ENCODE measurements at places on chromosomes 6 and 20.

GRCh38 chr6:21305893-21306332 lies 287.6 kb upstream of the SOX4 start:
- DNase-seq: no peak

DNA sequence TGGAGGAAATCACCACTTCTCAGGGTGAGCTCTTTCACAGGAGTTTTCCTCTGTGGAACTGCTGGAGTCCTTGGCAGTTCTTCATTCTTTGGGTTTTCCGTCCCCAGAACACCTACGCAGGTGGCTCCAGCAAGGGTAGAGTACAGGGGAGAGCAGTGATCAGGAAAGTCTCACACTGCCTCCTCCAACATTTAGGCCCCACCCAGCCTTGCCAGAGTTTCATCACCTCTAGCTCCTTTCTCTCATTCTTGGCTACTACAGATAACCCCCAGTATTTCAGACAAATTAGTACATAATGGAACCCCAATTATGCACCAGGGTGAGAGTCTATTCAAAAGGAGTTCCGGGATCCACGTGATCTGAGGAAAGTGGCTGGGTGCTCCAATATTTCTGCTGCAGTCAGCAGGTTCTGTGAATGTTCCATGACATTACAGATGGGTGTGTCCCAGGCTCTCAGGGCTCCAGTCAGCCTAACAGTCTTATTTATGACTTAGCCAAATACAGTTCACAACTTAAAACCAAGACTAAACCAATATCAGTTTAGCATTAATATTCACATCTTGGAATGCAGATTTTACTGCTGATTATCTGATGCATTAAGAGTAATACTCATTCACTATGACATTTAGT lies 44.6 kb downstream of the GPR63 start:
- no peak for DNase-seq

DNA sequence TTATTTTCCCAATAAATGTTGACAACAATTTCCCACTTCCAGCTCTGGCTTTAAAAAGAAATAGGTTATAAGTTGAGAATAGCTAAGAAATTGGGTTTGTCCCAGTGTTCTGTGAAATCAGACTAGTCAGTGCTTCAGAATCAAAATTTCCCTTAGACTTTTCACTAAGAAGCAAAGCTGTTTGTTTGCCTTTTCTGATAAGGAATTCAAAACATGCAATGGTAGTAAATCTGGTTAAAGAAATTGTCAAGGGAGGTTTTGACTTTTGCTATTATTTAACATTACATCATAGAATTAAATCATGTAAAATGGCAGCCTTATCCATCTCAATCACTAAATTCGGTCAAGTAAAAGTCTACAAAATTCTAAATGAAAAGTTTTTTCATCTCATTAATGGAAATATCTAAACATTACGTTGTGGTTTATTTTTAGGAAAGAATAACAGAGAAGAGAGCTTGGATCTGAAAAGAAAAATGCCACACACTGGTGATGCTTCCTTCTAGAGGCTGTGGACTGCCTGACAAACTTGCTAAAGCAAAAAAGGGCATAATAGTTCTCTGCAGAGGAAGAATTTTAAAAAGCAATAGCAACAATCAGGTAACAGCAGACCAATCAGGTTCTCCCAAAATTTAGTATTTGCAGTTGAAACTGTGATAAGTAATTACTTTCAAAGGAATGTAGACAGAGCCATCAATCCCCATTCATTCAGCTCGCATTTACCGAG lies 36.4 kb downstream of the PLAGL1 start:
- no peak for DNase-seq

DNA sequence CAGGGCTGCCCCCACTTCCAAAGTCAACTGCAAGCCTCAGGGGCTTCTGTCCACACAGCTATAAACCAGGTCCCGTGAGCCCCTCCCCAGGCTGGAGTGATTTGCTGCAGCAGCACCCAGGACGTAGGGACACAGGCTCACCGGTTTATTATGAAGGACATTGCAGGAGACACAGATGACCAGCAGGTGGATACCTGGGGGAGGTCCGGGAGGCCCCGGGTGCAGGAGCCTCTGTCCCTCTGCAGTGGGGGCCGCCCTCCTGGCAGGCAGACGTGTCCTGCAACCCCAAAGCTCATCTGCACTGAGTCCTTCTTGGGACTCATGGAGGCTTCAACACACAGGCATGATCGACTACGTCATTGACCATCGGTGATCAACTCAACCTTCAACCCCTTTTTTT lies 14.5 kb upstream of the NTSR1 start:
- no peak for DNase-seq

DNA sequence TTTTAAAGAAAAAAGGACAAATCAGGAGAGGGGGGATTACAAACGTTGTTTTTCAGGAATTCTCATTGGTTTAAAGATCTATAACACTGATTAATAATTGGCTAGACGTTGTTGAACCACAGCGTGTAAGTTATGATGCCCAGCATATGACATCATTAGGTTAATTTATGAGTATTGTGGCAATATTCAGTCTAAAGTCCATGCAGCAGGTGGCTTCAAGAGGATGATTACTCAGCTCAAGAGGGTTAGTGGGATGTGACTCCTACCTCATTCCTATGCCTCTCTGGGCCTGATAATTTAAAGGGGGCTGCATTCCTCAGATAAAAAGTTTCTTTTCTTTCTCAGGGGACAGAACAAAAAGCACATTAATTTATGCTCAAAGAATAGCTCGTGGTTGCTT lies 1309.0 kb downstream of the EPHA7 start:
- DNase-seq: no peak

GRCh38 chr6:28117386-28118050 lies 6.9 kb upstream of the ZSCAN16 start:
- no peak for DNase-seq

GRCh38 chr6:111805511-111806164 lies 67.6 kb downstream of the FYN start:
- no peak for DNase-seq

GRCh38 chr20:4412216-4412615 lies 309.5 kb upstream of the PRND start:
- no peak for DNase-seq

GRCh38 chr6:72642435-72642834 lies 20.6 kb downstream of the KCNQ5 start:
- no peak for DNase-seq

DNA sequence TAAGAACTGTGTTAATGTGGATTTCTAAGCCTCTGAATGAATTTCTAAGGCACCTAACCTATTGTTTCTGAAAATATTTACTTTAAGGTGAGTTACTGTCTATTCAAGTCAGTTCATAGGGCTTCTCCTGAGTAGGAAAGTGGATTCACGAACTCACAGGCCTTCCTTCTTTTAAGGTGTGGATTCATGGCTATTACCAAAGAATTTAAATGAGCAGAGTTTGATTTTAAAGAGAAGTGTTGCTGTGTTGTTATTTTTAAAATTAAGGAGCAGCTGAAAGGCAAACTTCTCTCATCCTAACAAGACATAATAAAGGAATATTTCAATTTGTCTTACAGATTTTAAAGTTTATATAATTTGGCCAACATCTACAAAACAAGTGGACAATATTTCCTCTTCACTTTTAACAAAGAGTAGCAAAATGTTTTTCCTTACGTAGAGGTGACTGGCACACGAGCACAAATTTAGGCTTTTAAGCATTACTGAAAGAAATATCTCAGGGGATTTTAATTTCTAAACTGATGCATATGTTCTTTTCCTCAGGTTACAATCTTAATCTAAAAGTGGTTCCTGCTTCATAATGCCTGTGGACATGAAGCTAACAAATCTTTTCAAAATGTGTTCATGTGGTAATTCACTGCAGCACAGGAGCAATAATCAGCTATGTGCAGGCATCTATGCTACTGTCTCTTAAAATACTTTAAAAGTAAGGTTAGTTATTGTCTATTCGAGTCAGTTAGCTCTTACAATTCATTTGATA lies 602 bp upstream of the TSPYL4 start:
- no peak for DNase-seq

DNA sequence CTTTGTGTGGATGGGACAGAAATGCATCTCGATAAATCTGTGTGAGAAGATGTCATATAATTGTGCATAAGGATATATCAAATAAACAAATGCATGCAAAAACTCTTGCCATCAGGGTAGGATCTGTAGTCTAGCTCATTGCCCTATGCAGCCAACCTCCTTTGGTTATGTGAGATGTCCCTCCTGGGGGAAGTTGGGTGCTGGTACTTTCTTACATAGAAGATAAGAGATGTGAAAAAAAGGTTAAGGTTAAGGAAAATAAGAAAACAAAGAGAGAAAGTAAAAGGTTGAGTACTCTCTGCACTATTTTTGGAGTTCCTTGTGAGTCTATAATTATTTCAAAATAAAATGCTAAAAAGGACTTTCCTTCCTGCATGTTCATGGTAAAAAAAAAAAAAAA lies 30.4 kb downstream of the ZDHHC14 start:
- no peak for DNase-seq

DNA sequence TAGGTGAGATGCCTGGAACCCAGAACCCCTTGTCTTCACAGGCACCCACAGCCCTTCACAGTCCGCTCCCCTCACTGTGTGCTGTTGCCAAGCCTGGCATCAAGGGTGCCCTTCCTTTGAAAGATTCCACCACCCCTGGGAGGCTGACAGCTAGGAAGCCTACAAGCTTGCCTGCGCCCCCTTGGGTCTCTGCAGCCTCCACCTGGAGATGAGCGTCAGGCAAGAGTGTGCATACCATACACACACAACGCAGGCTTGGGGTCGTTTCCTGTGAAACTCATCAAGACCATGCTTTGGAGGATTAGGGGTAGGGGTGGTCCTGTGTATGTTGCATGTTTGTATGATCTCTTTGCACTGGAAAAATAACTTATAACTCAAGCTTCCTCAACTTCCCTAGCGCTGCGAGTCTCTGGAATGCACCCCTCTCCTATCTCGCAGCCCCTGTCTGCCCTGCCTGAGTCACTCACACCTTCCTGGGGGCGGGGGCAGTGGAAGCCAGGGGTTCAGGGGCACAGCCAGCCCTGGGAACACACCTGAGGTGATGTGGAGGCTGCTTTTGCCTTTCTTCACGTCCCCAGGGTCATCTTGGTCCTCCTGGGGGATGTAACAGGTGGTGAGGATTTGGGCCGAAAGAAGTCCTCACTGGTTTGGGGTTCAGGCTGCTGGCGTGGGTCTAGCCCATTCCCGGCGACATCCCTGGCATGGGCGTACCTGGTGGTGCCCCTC lies 67.2 kb downstream of the SSR1 start:
- no peak for DNase-seq

GRCh38 chr6:167465482-167465881 lies 140.6 kb downstream of the TTLL2 start:
- no peak for DNase-seq

Data from activated naive CD4-positive, alpha-beta T cell (primary cell).